D721Med (cell line): ENCODE measurements at places on chromosomes 4 and X.

DNA sequence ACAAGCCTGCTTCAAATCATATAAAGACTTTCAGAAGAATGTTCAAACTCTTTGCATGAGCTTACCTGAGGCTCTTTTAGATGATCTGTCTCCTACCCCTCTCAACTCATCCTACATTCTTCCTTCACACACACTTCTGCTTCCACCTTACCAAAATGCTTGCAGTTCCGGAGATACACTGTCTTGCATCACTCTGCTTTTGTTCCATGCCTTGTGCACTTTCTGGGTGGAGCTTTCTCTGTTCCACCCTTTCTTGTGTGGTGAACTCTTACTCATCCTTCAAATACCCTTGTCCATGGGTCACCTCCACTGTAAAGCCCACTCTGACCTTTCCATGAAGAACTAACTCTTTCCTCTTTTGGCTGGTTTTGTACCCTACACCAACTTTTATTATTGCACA lies 18.4 kb upstream of the MGST2 start:
- DNase-seq: no peak

GRCh38 chr4:610411-611261 lies 14.7 kb upstream of the PDE6B start:
- DNase-seq: no peak

DNA sequence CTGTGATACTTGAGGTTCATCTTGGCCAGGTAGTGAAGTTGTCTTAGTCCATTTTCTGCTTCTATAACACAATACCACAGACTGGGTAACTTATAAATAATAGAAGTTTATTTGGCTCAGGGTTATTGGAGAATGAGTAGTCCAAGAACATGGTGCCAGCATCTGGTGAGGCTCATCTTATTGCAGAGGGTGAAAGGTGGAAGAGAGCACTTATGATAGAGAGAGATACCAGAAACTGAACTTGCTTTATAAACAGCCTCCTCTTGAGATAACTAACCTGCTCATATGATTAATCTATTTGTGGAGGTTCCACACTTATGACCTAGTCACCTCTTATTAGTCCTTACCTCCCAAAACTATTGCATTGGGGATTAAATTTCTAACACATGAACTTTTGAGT lies 1.6 kb downstream of the C4orf51 start:
- no peak for DNase-seq

GRCh38 chr4:108355902-108356535 lies 187.3 kb upstream of the LEF1 start:
- DNase-seq: no peak

DNA sequence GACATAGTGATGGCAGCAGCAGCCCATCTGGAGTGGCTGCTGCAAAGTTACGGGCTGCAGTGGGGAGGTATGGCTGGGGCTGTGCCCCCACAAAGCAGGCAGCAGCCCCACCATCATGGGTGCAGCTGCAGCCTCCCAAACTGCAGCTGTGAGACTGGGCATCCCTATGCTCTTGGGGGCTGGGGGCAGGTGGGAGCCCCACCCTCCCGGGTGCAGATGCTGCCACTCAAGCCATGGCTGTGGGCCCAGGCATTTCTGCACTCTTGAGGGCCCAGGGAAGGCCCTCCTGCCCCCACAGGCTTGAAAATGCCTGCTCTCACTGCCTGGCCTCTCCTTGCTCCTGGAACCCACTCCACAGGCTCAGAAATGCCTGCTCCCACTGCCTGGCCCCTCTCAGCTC lies 389.4 kb downstream of the TEX13C start:
- no peak for DNase-seq

DNA sequence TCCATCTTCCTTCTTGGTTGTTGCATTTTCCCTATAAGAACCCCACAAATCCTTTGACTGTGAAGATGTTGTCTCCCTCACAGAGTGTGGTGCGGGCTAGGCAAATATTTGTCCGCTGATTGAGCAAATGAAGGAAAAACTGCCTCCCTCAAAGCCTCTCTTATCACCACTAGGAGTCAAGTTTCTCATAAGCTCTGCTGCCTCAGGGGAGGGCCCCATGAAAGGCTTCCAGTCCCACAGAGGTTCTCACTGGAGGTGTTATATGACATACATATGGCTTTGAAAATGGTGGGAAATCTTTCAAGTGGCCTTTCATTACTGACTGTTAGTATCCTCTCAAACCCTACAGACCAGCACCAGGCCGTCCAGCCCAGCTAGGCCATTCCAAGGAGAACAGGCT lies 9.3 kb downstream of the VGLL1 start:
- no peak for DNase-seq

- DNase-seq: no peak
Measured at GRCh38 chr4:172348426-172348825, 535.2 kb downstream of the GALNTL6 start.

DNA sequence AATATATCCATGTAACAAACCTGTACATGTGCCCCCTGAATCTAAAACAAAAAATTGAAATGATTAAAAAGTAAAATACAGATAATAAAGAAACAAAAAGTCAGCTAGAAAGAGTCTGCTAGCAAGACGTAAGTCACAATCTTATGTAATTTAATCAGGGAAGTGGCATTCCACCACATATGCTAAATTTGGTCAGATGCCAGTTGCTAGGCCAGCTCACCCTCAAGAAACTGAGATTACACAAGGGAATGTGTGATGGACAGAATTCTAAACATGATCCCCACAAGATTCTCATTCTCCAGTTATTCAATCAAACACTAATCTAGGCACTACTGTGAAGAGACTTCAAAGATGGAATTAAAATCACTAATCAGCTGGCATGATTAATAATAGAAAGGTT lies 689.3 kb downstream of the CENPC start:
- DNase-seq: no peak

DNA sequence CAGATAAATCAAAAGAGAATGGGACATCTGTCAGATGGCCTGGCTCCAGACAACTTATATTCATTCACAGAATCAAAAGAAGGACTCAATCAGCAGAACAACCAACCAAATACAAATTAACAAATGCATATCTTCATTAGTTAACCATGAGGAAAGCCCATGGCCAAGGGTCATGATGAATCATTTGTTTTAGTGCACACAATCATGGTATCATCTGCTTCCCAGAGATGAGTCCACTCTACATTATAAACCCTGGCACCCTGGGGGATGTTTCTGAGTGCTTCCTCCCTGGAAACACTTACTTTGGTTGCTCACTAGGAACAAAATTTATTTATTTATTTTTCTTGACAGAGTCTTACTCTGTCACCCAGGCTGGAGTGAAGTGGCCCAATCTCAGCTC lies 453.3 kb upstream of the HS3ST1 start:
- no peak for DNase-seq

DNA sequence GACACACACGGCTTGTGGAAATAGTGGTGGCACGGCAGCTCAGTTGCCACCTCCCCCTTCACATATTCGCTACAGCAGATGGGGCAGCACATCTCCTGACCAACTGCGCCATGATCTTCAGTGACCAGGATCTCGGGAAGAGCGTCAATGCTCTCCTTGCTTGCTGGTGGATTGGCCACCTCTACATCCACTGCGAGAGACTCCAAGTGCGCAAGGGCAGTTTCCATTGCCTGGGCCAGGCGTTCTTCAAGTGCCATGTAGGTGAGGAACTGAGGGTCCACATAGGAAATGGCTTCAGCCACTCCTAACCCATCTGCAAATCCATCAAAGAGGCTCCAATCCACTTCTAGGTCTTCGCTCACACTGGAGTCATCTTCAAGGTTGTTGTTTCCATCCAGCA lies 3.9 kb downstream of the PJA1 start:
- DNase-seq: no peak

DNA sequence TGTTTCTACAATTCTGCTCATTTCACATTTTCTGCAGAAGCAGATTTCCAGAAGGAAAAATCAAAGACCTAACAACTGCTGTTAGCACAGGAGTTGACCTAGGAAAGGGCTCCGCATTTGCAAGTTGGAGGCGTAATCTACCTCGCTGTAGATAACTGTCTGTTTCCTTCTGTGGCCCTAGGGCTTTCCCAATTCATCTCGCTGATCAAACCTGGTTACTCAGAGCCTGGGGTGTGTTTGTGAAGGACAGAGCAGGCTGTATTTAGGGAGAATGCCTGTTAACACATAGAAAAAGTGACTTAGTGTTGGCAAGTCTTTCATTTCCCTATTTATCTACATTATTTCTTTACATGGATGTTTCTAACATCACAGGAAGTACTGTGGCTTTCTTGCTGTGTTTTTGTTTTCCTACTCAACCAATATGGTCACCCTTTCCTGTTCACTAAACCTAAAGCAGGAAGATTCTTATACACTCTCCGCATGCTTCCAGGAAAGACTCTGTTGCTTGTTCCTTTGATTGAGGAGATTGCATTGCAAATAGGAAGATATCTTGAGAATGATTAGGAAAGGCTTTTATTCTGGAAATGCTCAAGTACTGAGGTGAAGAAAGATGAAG lies 40.5 kb downstream of the AGA start:
- DNase-seq: no peak

- DNase-seq: no peak
Measured at GRCh38 chrX:154348646-154349358, 25.6 kb downstream of the FLNA start.

- DNase-seq: peak; percentile 53
Measured at GRCh38 chr4:146638786-146639505, at the start of gene POU4F2. Gene POU4F2, plus strand, starts transcription at chr4:146638893. Its CDS starts 248 bp downstream, at chr4:146639141.

DNA sequence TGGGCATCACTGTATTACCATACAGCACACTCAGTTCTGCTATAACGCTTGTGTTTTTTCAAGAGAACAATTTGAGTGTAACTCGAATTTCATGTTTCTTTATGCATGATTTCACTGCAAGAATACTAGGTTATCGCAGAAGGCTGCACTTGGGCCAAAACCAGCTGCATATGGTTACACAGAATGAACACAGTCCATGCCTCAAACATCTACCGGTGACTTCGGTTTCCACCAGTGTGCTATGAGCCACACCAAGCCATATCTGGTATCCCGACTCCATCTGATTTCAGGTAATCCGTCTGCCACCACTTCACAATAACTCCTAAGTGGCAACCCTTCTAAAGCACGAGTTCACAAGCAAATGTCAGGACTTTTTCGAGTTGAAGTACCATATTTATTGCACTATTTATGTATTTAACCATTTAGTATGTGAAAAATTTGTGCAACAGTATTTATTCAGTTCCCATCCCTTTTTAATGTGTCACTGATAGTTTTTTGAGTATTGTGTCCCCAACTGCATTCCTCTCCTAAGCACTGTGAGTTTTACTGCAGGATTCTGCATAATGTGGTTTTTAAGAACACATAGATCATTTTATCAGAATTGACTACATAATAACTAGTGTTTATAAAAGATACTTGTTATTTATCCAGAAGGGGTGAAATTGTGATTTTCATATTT lies 111.8 kb downstream of the APBB2 start:
- no peak for DNase-seq

DNA sequence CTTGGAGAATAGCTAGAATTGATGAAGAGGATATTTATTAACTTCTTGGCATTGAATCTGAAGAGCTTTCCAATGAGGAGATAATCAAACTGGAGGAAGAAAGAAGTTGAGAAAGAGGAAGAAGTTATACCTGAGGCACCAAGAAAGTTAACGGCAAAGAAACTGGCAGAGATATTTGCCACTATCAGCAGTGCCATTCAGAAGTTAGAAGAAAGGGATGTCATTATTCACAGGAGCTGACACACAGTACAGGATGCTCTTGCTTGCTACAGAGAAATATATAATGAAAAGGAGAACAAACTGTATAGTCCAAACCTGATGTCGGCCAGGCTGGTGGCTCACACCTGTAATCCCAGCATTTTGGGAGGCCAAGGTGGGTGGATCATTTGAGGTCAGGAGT lies 64.5 kb downstream of the MCUB start:
- no peak for DNase-seq

DNA sequence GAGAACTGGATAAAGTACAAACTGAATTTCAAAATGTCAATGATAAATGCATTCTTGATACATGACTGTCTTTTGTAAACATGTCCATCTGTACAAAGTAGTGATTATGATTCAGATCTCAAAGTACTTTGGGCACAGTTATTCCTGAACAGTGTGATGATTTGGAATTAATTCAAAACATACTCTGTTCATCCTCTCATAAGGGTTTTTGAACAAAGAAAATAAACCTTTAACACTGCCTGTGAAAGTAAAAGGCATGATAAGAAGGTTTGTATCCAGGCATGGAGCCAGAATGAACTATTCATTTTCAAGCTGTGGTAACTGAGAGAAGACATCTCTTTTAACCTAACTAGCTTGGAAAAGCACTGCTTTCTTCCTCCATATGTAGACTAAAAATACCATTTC lies 883 bp upstream of the KLHL4 start:
- DNase-seq: no peak

DNA sequence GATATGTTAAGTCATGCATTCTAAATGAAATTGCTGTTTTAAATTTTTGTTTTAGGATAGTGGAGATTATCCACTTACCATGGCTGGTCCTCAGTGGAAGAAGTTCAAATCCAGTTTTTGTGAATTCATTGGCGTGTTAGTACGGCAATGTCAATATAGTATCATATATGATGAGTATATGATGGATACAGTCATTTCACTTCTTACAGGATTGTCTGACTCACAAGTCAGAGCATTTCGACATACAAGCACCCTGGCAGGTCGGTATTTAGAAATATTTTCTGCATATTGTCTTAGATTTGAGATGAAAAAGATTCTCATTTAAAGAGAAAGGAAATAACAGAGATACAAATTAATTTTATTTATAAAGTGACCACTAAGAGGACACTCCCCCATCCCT lies 83.6 kb downstream of the STAG2 start:
- DNase-seq: no peak

DNA sequence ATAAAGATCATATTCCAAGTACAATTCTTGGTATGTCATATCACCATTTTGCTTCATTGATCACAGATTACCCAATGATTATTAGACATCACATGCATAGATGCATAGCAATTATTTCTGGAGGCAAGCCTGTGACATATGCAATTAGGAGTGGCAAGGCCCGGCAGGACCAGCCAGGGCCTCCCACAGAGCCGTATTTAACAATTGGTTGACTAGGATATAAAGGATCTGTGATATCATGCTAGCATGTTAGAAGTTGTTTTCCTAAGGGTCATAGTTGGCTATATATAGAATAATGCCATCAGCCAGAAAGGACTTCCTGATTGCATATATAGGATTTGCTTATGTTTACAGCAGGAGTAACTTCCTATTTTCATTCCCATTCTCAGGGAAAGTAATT lies 103.5 kb upstream of the OTUD4 start:
- no peak for DNase-seq

DNA sequence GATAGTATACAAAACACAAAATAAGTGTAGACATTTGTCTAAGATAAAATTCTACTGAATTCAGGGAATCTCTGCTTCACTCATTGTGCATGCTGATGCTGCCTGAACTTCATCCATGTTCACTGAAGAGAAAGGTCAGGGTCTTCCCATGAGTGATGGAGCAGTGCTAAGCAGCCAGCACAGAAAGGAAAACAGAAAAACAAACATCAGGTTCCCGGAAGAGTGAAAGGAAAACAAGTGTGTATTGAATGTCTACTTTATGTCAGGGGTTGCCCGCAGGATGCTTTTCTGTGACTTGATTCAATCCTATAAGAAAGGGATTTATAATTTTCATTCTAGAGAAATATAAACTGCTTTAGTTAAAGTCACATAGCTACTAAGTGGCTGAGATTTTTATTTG lies 522.4 kb downstream of the RAB28 start:
- DNase-seq: no peak
